Fibroblast of skin of scalp (primary cell): ENCODE measurements at places on chromosomes 5 and 9.

- DNase-seq: peak; percentile 56
Observed at GRCh38 chr5:137415231-137415681, 83.9 kb downstream of the SPOCK1 start.

DNA sequence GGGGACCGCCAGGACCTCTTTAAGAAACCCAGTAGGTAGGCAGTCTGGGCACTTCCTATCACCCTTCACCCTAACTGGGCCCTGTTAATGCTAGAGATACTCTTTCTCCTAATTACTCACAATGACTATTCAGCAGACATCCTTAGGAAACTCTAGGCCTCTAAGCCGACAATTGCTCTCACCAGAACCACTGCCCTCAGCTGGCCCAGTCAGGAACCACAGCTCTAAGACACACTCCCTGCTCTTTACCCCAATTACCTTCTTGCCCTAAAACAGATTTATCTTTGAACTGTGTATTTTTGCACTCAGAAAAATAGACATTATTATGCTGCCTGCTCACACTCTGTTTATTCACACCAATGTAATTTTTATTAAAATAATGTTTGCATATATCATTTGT is 432.6 kb upstream of the SLC30A5 start:
- no peak for DNase-seq

GRCh38 chr5:33482335-33482734 is 41.6 kb downstream of the TARS1 start:
- DNase-seq: no peak

- DNase-seq: peak; percentile 65
Observed at GRCh38 chr9:86705490-86705889, 241.8 kb downstream of the GAS1 start.

GRCh38 chr5:25858019-25858418 is 1180.4 kb downstream of the CDH9 start:
- DNase-seq: no peak
